ENCODE measurements at places on chromosomes 16 and 17. TPM values are rescaled to one million over a fixed set of nuclear protein-coding genes. Genes with fewer than 3 reads are reported as not detected.
A peak's percentile ranks its signal among the peaks of the same experiment; 100 is the strongest.

- H3K36me3 ChIP-seq: no peaks in the 10 kb centered on the region
- peak; percentile 4 for DNase-seq
- no peak overlapping the region for H3K4me3 ChIP-seq
- no peak overlapping the region for H3K27ac ChIP-seq
- no peaks in the 10 kb centered on the region for H3K27me3 ChIP-seq
Measured at GRCh38 chr17:33039874-33040273, 48.2 kb downstream of the SPACA3 start.

The MLST8 gene
- total RNA-seq: 53.5 TPM

- H3K4me3 ChIP-seq: no peak overlapping the region
- no peaks in the 10 kb centered on the region for H3K4me1 ChIP-seq
- no peaks in the 10 kb centered on the region for H3K36me3 ChIP-seq
- H3K27me3 ChIP-seq: no peaks in the 10 kb centered on the region
- DNase-seq: no peak
Measured at GRCh38 chr17:8896087-8896486, 28.6 kb upstream of the PIK3R6 start.

The KRTAP4-3 gene
- not detected for total RNA-seq

DNA sequence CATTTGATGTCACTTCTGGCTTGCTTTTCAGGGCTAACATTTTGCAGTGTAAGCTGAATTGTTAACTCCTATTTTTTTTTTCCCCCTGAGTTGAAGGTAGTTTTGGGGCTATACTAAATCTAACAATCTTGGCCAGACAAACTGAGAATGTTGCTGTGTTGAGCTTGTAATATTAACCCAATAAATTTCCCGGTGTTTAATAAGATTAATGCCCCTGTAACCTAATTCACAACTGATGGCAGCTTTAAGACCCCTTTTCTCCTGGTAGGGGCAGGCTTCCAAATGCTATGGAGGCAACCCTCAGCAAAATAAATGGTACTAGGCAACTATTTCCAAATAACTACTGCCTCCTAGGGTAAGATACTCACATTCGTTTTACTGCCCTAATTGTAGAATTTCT lies 549.6 kb upstream of the KIF2B start:
- H3K4me1 ChIP-seq: no peaks in the 10 kb centered on the region
- no peak for DNase-seq
- no peaks in the 10 kb centered on the region for H3K27me3 ChIP-seq
- no peak overlapping the region for H3K4me3 ChIP-seq

The GALR2 gene
- 0.19 TPM for total RNA-seq

The FOXF1 gene
- 6.3 TPM for total RNA-seq

The ZFPM1 gene
- 12.5 TPM for total RNA-seq
